ENCODE measurements at places on chromosomes 1 and 21. TPM values are rescaled to one million over a fixed set of nuclear protein-coding genes. Genes with fewer than 3 reads are reported as not detected.

DNA sequence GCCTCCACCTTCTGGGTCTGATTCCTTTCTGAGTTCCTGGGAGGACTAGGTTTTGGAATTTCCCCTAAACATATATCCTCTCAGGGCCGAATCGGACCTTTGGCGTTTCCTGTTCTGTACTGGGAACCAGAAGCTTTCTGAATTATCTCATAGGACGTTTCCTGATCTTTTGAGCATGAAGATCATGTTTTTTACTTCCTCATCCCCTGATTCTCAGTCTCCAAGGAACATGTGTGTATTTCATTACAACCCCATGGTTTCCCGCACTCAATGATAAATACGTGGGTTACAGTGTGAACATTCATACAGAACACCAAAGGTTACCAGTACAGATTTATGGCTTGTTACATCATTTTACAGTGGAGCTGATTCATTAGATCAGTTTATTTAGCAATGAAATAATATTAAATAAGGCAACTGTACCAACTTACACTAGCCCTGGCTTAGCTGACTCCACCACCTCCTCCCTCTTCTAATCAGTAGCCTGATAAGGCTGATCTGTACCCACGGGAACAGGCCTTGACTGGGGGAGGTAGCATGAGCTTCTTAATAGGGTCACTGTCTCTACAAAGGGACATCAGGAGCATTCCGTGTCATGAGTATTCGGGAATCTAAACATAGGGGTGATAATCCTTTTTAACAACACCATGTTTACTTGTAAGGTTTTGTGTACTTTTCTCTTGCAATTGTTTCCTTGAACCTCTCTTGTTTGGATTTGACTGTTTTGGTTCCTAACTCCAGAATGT lies 57.8 kb upstream of the ERRFI1 start:
- no peak for DNase-seq
- no peak overlapping the region for H3K4me3 ChIP-seq
- no peaks in the 10 kb centered on the region for H3K4me1 ChIP-seq
- no peaks in the 10 kb centered on the region for H3K27me3 ChIP-seq
- H3K27ac ChIP-seq = no peak overlapping the region

DNA sequence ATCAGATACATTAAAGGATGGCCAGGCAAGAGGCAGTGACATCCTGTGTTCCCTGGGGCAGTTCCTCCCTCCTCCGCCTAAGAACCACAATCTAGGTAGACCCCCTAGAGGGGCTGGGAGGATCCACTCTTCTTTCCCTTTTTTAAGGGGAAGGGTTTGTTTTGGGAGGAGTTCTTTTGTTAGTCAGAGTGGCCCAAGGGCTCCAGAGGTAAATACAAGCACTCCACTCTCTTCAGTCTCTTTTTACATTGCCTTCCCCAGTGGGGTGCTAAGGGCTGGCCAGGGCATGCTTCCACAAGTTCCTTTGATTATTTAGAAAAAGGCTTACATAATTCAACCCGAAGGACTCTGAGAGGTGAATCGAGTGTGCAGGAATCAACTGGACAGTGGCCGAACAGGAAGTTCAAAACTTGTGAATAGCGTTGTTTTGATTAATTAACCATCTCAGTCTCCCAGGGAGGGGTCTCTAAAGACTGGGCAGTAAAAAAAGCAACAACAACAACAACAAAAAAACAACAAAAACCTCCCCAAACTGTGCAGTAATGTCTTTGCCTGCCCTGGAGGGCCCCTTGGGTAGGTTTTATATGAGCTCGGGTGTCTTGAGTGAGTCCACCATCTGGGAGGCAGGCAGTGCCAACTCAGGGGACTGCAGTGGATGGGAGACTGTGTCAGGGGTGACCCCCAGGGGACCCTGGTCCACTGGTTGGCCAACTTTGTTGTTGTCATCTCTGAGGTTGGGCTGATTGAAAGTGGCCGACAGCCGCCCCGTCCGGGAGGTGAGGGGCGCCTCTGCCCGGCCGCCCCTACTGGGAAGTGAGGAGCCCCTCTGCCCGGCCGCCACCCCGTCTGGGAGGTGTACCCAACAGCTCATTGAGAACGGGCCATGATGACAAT lies 33.2 kb upstream of the ENO1 start:
- no peaks in the 10 kb centered on the region for H3K4me1 ChIP-seq
- H3K4me3 ChIP-seq = no peak overlapping the region
- H3K36me3 ChIP-seq = no peaks in the 10 kb centered on the region
- H3K27me3 ChIP-seq = peaks cover 23% of the 10 kb centered on the region

- H3K27ac ChIP-seq = no peak overlapping the region
- no peaks in the 10 kb centered on the region for H3K36me3 ChIP-seq
- no peaks in the 10 kb centered on the region for H3K27me3 ChIP-seq
- peaks cover 10% of the 10 kb centered on the region for H3K4me1 ChIP-seq
Observed at GRCh38 chr1:43279666-43280065, 5.7 kb downstream of the C1orf210 start.

- no peaks in the 10 kb centered on the region for H3K36me3 ChIP-seq
- H3K4me1 ChIP-seq = peaks cover 9% of the 10 kb centered on the region
- no peak for DNase-seq
Observed at GRCh38 chr1:173193639-173194038, 13.5 kb downstream of the TNFSF4 start.

Gene LCE3E
- total RNA-seq = not detected
